Activated T-cell treated with anti-CD3 and anti-CD28 coated beads for 48 hours (primary cell): ENCODE measurements at places on chromosomes 1 and 21.

GRCh38 chr1:94624203-94624602 is 82.6 kb upstream of the F3 start:
- DNase-seq, result no peak

DNA sequence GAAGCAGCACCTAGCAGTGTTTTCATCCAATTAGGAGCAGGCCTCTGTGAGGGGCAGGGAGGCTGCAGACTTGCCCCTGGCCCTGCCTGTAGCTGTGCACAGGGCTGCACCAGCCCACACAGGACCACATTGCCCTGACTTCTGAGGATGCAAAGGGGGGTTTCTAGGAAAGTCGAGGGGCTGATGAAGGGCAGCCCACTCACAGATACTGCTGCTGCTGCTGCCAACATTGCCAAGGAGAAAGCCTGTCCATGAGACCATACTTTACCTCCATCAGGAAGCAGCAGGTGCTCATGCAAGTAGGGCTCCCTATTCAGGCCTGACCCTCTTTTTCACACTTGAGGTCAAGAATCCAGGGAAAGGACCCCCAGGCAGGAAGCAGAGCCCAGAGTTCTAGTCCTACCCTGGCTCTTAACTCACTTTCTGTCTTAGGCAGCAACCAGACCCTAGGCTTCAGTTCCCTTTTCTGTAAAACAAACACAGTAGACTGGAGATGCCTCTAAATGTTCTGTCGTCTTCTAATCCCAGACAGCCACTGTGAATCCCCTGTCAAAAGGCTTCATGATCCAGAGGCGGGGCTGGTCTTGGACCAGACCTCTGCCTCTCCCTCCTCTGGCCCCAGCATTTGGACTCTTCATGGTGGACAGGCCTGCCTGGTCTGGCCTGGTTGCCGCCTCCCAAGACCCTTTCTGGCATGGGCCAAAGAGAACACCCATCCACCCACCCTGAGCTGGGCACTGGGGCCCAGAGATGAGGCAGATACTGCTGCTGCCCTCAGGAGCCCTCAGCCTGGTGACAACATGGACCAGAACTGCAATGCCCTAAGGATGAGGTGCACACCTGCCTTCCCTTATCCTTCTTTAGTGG is 120.2 kb downstream of the GLIS1 start:
- DNase-seq, result no peak

DNA sequence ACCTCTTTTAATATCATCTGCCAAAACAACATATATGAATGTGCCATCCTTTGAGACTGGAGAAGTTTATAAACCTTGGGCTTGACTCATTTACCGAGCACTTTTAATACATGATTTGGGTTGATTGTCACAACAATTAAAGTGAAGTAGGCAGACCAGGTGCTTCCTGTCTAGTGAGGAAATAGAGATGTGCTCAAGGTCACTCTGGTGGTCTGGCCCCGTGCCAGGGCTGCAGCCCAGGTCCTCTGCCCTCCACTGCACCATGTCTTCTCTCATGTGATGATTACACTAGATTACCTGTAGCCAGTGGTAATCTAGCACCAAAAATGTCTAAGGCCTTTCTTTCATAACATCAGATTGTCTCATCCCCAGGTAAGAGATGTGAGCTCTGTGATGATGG is 61.8 kb upstream of the LAMC2 start:
- no peak for DNase-seq

DNA sequence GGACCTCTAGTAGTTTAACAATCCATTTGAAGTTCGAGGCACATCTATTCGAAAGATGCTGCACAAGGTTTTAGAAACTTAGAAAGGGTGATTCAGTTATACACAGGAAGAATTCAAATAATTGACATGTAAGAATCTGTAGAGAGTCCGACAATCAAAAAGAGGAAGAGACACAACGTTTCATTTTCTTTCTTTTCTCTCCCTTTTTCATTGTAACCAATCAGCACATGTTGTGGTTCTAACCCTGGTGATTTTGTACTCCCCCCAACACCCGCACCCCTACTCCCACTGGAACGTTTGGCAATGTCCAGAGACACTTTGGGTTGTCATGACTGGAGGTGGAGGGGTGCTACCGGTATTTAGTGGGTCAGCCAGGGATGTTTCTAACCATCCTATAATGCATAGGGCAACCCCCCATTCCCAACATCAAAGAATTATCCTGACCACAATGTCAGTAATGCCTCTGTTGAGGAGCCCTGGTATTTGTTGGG is 4.9 kb downstream of the TGFB2 start:
- no peak for DNase-seq

- no peak for DNase-seq
These were observed 77.5 kb upstream of the RBM34 start for GRCh38 chr1:235238558-235238957.

DNA sequence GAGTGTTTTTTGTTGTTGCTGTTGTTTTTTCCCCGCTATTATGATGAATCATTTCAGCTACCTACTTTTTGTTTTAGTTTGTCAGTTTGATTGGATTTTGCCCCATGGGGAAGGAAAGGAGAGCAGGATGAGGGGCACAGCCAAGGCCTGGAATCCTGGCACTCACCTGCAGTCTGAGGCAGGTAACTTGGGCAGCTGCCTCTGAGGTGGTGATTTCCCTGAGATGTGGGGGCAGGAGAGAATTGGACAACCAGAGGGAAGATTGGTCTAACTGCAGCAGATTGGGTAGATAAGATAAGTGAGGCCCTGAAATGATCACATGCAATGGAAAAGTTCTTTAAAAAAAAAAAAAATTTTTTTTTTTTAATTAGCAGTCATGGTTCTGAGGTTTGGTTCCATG is 1.5 kb upstream of the LAX1 start:
- no peak for DNase-seq

DNA sequence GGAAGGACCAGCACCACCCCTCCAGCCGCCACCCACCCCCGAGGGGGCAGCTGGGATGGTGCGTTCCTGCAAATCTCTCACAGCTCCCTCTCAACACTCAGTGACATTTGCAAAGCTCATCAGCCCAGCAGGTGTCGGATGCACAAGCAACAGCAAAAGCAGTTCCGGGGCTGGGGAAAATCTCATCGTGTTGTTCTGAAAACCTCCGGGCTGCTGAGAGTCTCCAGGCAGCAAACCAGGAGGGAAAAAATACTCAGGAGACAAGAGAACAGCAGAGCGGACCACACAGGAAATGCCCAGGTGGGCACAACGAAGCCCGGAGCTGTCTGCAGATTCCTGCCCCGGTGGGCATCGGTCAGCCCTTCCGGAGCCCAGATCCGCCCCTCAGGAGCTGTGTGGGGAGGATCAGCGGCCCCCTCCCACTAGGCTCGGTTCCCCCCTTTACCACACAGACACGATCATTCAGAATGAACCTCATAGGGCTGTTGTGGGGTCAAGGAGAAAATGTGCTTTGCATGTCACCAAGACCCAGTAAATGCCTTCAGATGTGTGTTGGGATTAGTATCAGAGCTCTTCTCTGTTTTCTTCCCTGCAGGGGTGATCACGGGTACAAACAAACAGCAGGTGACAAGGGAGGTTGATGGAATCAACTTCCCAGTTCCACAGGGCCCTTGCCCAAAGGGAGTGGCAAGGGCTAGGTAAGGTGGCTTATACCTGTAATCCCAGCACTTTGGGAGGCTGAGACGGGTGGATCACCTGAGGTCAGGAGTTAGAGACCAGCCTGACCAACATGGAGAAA is 127.0 kb upstream of the TIAM1 start:
- DNase-seq, result no peak

DNA sequence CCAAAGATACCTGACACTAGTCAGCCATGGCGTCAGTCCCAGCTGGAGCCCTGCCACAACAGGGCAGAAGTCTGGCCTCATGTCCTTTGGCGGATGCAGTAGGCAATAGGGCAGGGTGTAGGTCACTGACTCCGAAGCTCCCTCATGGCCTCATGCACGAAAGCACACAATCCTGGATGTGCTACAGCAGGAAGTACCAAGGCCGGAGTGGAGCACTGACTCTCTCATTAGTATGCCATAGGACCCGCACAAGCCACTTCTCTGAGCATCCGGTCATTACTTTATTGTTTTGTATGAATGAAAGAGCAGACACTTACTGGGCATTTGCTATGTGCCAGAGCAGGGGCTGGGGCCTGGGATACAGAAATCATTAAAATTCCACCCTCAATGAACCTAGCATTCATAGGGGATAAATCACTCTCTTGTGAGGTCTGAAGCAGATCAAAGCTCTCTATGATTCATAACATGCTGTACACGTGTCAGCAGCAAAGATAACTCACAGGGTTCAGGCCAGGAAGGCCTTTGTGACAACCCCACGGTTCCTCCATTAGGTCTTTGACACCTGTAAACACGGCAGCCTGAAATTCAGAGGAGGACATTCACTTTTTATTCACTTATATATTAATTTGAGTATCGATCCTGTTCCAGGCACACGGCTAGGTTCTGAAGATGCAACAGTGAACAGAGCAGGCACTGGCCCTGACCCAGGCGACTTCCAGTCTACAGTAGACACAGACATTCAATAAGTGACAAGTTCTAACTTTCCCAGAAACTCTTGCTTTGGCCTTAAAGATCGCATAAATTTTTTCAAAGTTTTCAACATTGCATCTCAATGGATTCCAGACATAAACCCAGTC is 357.9 kb upstream of the USP24 start:
- no peak for DNase-seq

GRCh38 chr21:40466893-40467483 is 380.0 kb downstream of the DSCAM start:
- no peak for DNase-seq
